ENCODE measurements at places on chromosomes 12 and 14.

DNA sequence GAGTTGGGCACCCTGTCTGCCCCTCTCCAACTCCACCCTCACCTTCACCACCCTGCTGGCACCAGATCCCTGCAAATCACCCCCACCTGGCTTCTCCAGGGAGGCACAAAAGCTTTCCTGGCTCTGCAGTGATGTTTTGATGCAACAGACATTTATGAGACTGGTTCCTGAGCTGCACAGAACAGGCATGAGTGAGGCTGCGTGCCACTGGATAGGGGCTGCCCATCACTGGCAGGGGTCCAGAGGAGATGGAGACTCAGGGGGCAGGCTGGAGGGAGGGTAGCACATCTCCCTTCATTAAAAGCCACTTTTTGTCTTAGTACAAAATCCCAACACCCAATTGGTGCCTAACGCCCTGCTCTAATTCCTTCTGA lies 17.3 kb upstream of the ZDHHC22 start:
- no peak for DNase-seq

DNA sequence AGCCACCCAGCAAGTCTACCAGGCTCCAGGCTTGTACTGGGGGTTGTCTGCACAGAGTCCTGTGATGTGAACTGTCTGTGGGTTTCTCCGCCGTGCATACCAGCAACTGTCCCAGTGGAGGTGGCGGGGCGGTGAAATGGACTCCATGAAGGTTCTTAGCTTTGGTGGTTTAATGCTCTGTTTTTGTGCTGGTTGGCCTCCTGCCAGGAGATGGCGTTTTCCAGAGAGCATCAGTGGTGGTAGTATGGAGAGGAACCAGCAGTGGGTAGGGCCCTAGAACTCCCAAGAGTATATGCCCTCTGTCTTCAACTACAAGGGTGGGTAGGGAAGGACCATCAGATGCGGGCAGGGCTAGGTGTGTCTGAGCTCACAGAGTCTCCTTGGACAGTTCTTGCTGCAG lies 303.8 kb downstream of the TMEM121 start:
- no peak for DNase-seq

DNA sequence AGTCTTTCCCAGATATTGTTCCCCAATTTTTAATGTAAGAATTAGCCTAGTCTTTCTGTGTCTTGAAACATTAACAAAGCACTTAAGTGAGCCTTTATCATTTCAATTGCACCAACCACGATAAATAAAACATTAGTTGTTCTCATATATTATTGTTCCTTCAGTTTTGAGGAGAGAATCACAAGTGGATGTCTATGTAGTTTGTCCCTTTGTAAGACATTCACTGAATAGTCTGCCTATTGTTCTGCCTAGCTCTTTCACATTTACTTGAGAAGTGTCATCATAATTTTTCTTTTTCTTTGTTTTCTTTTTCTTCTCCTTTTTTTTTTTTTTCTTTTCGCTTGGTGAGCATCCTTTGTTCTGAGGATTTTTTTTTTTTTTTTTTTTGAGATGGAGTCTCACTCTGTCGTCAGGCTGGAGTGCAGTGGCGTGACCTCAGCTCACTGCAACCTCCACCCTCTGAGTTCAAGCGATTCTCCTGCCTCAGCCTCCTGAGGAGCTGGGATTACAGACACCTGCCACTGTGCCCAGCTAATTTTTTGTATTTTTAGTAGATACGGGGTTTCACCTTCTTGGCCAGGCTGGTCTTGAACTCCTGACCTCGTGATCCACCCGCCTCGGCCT lies 129.7 kb downstream of the SYT1 start:
- no peak for DNase-seq

- DNase-seq = no peak
Observed at GRCh38 chr12:132439333-132439904, 50.5 kb upstream of the FBRSL1 start.

DNA sequence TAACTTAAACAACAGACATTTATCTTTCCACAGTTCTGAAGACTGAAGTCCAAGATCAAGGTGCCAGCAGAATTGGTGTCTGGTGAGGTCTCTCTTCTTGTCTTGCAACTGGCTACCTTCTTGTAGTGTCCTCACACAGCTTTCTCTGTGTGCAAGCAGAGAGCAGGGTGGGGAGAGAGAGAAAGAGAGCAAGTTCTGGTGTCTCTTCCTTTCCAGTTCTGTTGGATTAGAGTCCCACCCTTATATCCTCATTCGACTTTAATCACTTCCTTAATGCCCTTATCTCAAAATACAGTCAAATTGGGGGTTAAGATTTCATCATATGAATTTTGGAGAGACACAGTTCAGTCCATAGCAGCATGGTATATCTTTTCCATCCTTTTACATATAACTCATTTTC lies 40.8 kb downstream of the DYRK2 start:
- no peak for DNase-seq

DNA sequence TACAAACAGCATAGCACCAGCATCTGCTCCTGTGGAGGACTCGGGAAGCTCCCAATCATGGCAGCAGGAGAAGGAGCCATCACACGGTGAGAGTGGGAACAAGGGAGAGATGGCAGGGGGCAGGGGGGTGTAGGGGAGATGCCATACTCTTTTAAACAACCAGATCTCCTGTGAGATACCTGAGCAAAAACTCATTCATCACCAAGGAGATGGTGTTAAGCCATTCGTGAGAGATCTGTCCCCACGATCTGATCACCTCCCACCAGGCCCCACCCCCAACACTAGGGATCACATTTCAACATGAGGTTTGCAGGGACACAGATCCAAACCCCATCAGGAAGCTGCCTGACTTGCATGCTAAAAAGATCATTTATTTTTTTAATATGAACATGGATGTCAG lies 499.3 kb downstream of the TMEM132D start:
- no peak for DNase-seq

- no peak for DNase-seq
Observed at GRCh38 chr14:72128629-72129028, 196.4 kb downstream of the RGS6 start.

DNA sequence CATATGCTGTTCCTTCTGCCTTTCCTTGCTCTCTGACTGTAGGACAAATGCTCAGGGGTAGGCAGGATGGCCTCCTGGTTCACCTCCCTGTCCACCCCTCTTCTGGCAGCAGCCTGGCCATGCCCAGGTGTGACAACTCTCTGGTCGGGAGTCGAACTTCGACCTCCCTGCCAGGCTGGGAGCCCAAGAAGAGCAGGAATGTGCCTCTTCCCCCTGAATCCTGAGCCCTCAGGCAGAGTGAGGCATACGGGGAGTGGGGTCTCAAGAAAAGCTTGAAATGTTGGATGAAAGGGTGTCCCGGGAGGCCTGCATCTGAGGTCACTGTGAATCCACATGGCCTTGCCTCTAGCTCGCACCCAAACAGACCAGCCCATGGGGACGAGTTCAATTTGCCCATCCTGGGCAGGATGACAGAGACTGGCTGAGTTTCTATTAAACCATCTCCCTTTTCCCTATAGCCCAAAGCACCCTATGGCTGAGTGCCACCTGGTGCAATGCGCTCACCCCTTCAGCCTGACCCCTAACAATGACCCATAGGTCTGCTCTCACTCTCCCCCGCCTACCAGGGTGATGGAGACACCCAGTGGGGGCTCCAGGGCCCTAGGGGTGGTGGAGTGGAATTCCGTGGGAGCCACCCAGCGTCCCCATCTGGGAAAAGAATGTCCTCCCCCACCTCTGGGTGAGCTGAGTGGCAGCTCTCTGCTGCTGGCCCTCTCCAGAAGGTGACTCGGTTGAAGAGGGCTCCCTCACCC lies 52.9 kb upstream of the DIO3 start:
- no peak for DNase-seq

GRCh38 chr14:100028990-100029677 lies 36.1 kb upstream of the EVL start:
- DNase-seq = no peak

DNA sequence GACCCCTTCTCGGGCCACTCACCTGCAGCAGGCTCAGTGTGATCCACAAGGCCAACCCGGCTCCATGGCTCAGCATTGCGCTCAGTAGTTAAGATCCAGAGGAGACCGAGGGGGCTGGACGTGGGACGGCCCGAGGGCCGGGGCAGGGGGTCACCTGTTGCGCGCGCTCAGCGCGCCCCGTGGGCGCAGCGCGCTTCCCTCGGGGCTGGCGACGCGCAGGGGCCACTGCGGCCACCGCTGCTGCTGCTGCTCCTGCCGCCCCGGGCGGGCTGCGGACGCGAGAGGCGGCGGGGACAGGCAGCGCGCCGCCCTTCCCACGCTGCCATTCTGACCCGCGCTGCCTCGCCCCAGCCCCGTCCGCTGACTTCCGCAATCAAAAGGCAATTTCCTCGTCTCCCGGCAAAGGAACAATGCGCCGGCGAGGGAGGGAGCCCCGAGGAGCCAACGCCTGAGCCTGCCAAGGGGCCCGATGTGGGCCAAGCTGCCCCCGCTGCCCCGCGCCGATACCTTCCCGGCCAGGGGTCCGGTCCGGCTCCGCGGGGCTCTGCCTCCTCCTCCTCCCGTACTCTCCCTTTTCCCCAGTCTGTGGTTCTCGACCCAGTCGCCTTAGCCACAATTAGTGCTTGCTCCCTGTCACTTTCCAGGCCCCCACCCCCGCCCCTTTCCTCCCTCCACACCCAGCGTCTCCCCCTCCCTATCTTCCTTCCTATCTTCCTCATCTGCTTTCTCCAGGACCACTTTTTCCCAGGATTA lies 27.3 kb downstream of the PTPRB start:
- DNase-seq = peak; percentile 34

DNA sequence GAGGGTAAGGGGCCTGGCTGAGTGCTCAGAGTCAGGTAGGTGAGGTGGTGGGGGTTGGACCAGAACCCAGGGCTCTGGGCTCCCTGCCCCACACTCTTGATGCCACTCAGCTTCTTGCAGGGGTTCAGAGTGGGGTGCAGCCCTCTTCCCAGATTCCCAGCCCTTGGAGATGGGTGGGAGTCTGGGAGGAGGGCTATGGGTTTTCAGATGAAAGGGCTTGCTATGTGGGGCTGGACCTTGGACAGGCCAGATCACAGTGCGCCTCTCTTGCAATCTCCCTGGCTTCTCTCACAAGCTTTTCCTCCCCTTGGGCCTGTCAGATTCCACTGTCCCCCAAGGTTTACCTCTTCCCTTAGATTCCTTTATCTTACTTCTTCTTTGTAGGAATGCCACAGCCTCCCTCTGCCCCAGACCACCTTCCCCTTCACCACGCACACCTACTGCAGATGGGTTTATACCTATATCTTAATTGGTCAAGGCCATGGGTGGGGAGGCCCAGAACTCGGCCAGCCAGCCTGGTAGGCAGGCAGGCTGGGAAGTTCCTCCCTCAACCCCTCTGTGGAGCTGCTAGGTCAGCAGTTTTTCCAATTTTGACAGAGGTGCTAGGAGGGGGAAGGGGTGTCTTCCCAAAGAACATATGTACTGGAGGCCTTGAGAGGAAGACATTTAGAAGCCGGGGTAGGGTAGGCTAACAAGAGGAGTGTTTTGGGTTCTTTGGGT lies 1.4 kb downstream of the NYNRIN start:
- DNase-seq = no peak

DNA sequence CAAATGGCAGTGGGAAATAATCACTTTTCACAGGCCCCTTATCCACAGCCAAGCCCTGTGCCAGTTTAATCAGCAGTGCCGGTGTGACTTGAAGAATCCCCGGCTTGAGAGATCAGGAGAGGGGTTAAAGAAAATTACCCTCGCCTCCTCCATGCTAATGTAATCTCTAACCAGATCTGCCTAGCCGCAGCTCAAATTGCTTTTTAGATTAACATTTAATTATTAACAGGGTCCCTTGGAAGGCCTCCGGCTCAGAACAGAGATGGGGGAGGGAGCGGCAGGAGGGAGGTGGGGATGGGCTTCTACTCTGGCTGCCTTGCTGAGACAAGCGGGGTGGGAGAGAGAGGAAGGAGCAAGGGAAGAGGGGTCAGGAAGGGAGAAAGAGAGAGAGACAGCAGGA lies 24.0 kb downstream of the FAM222A start:
- DNase-seq = no peak

- no peak for DNase-seq
Observed at GRCh38 chr12:48302161-48302911, 48.4 kb downstream of the ZNF641 start.

DNA sequence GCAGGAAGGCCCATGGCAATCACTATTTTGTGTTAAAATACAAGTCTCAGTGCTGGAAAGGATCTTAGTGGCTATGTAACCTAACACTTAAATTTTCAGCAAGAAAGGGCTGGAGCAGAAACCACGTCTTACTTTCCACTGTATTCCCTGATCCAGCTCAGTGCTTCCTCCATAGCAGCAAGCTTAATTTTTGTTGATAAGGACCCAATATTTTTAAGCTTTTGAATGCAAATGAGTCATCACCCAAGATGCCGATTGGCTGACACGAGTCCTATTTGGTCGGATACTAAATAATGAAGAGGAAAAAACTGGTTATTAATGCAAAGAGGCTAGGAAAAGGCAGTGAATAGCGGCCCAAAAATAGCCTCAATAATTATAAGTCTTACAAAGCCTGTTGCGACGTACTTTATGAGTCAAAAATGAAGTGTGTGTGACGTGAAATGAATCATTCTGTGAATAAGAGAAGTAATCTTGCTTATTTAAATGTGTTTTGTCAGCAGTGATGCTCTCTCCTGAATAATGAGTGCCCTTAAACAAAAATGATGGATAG lies 46.9 kb upstream of the IGF1 start:
- no peak for DNase-seq

DNA sequence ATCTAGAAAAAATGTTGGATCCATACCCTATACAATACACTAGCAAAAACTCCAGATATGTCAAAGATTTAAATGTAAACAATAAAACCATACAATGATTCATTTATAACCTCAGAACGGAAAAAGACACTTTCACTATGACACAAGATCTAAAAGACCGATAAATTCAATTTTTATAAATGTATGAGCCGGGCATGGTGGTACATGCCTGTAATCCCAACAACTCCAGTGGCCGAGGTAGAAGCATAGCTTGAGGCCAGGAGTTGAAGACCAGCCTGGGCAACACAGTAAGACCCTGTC lies 2.5 kb upstream of the SOS2 start:
- no peak for DNase-seq

DNA sequence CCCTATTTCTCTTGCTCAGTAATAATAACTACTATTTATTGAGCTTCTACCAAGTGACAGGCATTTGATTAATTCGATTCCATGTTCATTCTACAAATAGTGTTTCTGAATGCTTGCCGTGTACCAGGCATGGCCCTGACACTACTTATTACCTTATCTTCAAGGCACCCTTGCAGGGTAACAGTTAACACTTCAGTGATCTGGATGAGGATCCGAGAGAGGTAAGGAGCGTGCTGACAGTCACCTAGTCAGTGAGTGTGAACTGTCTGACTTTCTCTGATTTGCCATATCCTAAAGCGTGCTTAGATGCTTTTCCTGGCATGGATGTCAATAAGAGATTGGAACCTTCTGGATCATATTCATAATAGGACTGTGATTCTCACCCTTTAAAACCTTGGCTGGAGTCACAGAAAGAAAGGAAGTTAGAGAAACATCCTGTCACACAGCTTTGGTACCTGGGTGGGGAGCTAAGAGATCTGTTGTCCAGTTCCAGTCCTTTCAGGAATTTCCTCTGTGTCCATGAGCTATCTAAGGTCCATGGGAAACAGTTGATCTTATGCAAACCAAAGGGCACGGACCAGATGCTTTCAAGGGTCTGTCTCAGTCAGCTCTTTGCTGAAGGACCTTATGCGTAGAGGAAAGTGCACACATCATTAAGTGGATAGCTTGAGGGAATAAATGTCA lies 54.8 kb downstream of the PPFIBP1 start:
- DNase-seq = no peak

GRCh38 chr14:54738009-54738408 lies 164.6 kb downstream of the GCH1 start:
- DNase-seq = no peak

- DNase-seq = no peak
Observed at GRCh38 chr14:70472253-70473159, 20.5 kb downstream of the ADAM21 start.

- DNase-seq = no peak
Observed at GRCh38 chr12:109027767-109028166, 6.9 kb upstream of the SVOP start.

- DNase-seq = no peak
Observed at GRCh38 chr12:1481326-1481725, 113.1 kb downstream of the FBXL14 start.
